Common myeloid progenitor, CD34-positive (primary cell): ENCODE measurements at places on chromosomes 1 and 21.

GRCh38 chr1:158371188-158371953 is 17.7 kb downstream of the CD1E start:
- no peak for DNase-seq

DNA sequence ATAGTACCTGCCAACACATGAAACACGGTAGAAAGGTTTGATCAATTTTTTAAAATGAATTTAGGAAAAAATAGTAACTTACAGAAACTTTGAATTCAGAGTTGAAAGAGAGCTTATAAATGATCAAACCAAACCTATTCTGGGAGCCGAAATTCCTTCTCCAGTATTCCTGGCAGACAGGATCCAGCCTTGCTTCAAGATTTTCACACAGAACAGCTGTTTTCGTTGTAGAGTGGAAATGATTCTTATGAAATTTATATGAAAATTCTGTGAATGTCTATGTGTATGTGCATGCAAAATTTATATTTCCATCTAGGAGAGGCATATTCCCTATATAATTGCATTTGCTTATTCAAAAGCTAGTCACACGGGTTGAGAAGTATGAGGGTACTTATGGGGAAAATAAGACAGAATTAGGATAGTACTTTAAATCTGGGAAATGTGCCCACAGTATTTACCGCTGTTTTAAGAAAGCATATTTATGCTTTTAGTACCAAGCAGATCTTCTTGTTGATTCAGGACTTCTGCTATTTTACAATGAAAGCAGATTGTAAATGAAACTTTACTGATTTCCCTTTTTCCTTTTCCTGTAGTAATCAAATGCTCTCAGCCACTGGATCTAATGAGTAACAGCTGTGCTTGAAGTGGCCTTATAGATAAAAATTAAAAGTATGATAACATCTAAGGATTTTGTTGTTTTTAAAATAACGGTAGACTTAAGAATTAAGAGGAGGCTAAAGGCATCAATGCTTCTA is 30.4 kb downstream of the PRRX1 start:
- no peak for DNase-seq

DNA sequence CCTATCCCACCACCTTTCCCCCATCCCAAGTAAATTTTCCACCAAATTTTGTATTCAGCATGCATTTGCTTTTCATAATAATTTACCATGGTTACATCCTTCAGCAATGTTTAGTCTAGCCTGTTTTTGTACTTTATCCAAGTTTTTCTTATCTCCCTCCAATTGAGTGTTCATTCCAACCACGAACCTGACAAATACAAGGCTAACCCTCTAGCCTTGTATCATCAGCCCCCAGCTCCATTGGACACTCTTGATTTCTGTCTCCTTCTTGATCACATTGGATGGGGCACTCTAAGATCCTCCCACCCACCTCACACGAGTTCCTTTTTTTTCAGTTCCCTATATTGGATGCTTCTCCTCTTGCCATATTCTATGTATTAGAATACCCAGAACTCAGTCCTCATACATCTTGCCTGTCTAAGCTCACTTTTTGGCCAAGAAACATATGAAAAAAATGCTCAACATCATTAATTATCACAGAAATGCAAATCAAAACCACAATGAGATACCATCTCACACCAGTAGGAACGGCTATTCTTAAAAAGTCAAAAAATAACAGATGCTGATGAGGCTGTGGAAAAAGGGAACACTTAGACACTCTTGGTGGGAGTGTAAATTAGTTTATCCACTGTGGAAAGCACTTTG is 40.5 kb upstream of the SLC35F3 start:
- no peak for DNase-seq

DNA sequence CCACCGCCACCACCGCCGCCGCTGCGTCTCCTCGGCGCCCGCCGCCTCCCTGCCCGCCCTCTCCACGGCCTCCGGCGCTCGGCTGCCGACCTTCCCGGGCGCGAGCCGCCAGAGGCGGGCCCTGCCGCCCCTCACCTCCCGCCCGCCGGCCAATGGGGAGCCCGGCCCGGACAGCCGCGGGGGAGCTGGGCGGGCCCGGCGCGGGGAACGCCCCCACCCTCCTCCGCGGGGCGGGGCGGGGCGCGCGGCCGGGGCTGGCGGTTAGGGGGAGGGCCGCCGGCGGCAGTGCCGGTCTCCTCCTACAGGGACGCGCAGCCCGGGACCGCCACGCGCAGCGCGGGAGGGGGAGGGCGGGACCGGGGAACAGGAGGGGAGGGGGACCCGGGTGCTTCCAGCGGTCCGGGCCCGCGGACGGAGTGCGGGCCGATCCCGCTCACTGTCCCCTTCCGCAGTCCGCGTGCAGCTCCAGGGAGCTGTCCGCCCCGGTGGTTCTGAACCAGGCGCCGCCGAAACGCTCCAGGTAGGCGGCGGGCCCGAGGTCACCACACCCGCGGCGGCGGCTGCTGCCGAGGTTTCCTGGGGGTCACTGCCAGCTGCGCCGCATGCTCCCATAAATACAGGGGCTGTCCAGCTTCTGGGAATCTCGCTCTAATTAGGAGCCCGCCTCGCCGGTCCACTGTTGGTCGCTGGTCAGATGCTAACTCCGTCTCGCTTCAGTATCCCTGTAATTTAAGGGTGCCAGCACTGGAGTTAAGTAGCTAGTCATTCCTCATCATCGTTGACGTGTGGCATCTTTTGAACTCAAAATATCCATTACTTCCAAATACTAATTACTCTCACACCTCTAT is at the start of gene PGBD5:
Gene PGBD5 (minus strand): TSS at position 87 of the 848 bp plus-strand sequence. CDS start 404 bp downstream, outside the sequence.
- peak; percentile 87 for DNase-seq

DNA sequence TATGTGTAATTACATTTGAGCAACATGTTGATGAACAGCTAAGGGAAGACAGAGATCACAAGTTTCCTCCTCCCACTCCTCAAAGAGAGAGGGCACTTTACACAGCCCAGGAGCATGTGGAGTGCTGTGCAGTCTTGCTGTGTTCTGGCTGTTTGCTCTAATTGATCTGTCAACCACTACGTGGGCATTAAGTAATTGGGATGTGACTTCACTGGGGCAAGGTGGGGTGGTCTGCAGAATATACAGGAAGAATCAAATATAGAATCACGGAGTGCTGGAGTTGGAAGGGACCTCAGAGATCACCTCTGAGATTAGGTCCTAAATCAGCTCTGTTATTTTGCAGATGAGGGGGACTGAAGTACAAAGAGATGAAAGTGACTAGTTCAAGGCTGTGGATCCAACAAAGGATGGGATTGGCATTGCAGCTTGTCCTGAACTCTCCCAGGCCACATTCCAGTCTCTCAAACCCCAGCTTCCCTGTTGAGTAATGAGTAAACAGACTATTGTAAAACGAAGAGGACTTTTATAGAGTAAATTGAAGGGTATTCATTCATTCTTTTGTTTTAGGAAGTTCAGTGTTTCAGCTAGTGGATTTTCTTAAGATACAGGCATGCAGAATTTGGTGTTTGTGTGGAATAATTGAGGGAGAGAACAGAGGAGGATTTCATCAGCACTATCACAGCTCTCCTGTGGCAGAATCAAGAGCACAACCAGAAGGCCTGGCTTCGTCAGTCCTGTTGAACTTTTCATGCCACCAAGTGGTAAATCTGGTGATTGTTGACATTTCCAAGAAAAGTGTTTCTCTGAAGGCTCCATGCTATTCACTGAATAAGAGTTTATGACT is 22.4 kb downstream of the NOS1AP start:
- DNase-seq = no peak

GRCh38 chr1:107877092-107877491 is 87.9 kb downstream of the VAV3 start:
- DNase-seq = peak; percentile 53

GRCh38 chr21:42312626-42313104 is 2.5 kb downstream of the TFF3 start:
- no peak for DNase-seq

GRCh38 chr1:35923791-35924221 is 7.1 kb upstream of the AGO3 start:
- no peak for DNase-seq

DNA sequence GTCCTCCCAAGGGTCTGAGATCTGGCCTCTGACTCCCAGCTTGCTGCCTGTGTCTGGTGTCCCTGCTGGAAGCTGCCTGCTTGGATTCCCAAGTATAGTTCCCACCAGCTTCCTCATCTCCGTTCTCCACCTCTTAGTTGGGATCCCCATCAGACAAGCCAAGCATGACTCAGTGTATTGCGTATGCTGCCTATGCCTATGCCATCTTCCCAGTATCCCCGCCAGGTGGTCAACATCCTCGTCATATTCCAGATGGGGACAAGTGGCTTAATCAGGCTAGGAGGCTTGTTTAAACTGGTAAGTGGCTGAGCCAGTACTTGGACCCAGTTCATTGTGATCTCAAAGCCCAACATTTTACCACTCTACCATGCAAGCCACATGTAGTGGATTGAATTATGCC is 204.4 kb downstream of the GRIK3 start:
- no peak for DNase-seq

- no peak for DNase-seq
Measured at GRCh38 chr1:21921100-21921875, 15.8 kb downstream of the HSPG2 start.

- no peak for DNase-seq
Measured at GRCh38 chr21:43188181-43188580, 19.4 kb downstream of the CRYAA start.

- DNase-seq = no peak
Measured at GRCh38 chr1:240415532-240415931, 196.4 kb downstream of the GREM2 start.

DNA sequence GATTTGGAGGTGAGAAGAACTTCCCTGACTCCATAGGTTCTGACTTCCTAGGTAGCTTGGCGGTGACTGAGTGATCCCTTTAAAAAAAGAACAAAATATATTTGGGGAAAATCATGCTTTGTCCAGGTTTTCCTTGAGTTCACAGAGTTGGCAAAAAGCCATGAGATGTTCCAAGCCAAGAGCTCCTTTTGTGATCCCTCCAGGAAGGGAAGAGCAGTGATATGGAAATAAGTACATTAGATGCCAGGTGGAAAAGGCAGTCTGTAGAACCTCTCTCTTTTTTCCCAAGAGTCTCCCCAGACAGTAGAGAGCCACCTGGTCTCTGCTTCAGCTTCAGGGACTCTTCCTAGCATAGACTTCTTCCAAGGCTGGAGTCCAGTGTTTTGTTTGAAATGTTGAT is 10.2 kb downstream of the TLCD4 start:
- DNase-seq = no peak

- DNase-seq = peak; percentile 78
Measured at GRCh38 chr1:197391303-197392226, 123.5 kb downstream of the CRB1 start.

GRCh38 chr1:66333466-66334199 is 200.3 kb upstream of the SGIP1 start:
- DNase-seq = no peak

- DNase-seq = no peak
Measured at GRCh38 chr1:211483896-211484612, 7.9 kb downstream of the RD3 start.

GRCh38 chr1:179911812-179912211 is 29.7 kb downstream of the TOR1AIP1 start:
- DNase-seq = no peak

- no peak for DNase-seq
Measured at GRCh38 chr21:27831177-27831576, 864.3 kb upstream of the ADAMTS5 start.

- no peak for DNase-seq
Measured at GRCh38 chr1:94549706-94550105, 8.1 kb upstream of the F3 start.

GRCh38 chr1:191162762-191163161 is 685.1 kb upstream of the BRINP3 start:
- no peak for DNase-seq

DNA sequence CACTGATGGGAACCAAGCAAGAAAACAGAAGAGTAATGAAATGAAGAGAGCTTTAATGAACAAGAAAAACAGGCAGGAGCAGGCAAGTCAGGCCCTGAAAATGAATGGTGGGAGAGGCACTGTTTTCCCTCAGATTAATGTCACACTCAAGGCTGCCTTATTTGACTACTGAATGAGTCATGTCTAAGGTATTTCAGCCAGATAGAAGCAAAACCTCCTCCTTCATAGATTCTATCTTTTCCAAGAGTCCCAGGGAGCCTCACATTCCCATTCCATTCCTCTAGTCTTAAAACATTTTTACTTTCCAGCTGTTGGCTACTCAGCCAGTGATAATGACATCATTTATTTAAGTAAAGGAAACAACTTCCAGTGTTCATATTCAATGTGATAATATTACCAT is 228.4 kb upstream of the NRIP1 start:
- DNase-seq = no peak

DNA sequence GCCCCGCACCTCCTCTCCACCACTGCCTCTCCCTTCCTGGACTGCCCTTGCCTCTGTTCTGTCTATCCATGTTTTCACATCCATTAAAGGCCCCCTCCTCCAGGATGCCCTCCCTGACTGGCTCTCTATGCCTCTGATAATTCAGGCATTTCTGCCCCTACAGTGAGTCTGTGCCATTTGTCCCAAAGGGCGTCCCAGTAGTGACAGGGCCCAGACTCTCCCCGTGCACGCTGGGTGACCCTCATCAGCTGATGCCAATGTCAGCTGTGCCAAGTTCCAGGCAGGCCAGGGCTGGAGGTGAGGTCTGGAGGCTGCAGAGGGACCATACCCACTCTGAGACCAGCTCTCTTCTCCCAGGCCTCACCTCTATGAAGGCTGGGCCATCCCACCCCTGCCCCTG is 3.2 kb upstream of the PLEKHG5 start:
- DNase-seq = no peak

DNA sequence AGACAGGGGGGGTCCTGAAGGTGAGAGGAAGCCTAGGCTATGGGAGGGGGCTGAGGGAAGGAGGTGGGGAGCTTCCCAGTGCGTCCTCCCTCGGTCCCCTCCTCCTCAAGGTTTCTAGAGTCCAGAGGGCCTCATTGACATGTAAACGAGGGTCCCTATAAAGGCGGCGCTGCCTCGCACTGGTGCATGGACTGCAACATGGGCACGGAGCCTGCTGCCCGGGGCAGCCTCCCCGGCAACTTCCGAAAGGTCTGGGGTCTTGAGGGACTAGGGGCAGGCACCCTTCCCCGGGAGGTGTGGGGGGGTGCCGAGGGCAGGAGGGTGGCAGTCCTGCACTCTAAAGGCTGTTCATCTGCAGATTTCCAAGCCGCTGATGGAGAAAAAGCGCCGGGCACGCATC is at the start of gene HES3:
Gene HES3 (plus strand): TSS at position 187 of the 400 bp plus-strand sequence. CDS start 187 bp downstream, at position 374.
- DNase-seq = no peak

DNA sequence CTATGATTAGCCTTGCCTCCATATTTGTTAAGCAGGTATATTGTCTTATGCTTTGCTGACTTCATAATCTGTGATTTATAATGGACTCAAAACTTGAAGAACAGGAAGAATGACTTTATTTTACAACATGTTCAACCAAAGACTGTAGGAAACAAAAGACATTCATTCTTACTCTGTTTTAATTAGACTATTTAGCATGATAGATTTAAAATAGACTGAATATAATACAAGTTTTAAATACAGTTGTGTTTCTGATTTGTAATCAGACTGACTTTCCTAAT is 63.1 kb downstream of the CDC14A start:
- DNase-seq = no peak

DNA sequence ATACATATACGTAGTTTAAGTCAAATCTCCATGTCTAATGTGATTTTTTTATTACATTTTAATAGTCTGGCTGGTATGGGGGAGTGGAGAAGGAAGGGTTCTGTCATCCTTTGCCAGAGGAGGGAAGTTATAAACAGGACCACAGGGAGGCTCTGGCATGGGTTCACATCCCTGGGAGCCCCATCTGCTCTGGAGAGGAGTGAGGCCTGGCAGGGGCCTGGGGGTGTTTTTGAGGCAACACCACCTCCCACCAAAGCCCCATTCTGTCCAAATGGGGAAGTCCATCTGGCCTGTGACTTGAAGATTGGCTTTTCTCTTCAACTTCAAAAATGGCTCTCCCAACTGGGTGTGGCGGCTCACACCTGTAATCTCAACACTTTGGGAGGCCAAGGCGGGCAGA is 15.8 kb downstream of the DISP3 start:
- no peak for DNase-seq

GRCh38 chr1:63703701-63704107 is 70.1 kb upstream of the ROR1 start:
- DNase-seq = no peak
